ENCODE measurements at places on chromosomes 1 and 21.

- DNase-seq, result no peak
These were observed 578.4 kb upstream of the NCAM2 start for GRCh38 chr21:20419772-20420171.

- no peak for DNase-seq
These were observed 545.2 kb downstream of the MRPL39 start for GRCh38 chr21:25062061-25062460.

DNA sequence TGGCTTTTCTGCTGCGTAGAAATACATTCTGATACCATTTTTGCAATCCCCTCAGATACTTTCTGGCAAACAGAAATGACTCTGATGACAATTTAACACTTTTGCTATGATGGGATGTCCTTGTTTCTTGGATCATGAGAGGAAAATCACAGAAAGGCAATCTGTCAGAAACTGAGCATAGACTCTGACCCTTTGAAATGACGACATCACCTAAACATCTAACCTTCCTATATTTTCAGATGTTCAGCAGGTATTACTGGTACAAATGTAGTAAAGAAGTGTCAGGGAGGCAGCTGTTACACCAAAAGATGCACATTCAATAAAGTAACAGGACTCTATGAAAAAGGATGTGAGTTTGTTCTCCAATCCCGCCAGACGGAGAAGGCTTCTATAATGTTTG, 13.2 kb downstream of the CLCA1 start:
- no peak for DNase-seq

DNA sequence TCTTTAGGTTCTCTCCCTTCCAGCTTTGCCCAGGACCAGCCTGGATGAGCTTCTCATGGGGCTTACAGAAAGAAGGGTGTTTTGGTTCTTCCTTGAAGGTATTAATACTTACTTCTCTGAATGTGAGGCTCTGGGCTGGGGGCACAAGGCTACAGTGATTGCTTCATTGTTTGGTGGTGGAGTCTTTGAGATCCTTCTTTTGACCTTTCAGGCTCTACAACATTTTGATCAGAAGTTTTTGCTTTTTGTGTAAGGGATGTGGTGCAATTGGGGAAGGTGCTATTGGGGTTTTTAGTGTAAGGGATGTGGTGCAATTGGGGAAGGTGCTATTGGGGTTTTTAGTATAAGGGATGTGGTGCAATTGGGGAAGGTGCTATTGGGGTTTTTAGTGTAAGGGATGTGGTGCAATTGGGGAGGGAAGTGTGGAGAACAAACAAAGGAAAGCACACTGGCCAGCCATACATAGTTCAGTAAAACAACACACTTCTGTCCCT, 103.6 kb upstream of the IVNS1ABP start:
- DNase-seq, result peak; percentile 69

DNA sequence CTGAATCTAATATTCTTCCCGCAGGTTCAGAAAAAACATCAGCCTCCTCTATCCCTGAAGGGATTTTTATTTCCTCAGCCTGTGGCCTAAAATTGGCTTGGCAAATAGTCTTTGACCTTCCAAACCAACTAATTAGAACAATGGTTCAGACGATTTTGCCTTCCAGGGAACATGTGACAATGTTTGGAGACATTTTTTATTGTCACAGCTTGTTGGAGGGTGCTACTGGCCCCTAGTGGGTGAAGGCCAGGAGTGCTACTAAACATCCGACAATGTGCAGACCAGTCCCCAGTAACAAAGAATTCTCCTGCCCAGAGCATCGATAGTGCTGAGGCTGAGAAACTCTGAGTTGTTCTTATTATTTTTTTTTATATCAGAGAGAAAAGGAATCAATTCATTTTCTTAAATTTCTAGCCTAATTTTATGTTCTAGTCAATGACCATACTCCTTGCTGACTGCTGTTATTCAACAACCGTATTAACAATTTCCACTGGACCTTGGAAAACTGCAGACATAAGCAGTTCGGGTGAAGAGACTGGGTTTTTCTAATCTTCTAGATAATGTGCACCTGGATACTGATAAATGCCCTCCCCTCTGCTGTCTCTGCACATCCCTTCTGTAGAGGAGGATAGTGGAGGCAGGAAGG, 280.7 kb downstream of the LMX1A start:
- DNase-seq, result no peak

- DNase-seq, result no peak
These were observed 97.2 kb downstream of the WDR4 start for GRCh38 chr21:42781971-42782722.

- DNase-seq, result no peak
These were observed 72.0 kb downstream of the NOS1AP start for GRCh38 chr1:162141281-162142054.

DNA sequence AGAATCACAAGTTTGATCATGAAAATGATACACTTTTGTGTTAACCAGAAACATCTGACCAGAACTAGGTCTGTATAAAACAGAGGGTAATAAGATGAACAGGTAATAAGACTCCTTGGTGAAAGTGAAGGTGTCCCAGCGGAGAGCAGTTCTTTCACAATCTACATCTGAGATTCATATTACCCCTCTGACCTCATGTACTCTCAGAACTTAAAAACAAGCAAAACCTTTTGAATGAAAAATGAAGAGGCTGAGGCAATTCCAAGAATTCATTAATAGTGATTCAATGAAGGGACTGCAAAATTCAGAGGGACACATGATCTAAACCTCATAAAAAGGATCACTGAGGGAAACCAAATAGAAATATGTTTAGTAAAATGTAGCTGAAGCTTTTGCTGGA, 10.9 kb upstream of the MPZL1 start:
- no peak for DNase-seq

GRCh38 chr1:18015719-18016118, 91.9 kb upstream of the IGSF21 start:
- DNase-seq, result no peak

DNA sequence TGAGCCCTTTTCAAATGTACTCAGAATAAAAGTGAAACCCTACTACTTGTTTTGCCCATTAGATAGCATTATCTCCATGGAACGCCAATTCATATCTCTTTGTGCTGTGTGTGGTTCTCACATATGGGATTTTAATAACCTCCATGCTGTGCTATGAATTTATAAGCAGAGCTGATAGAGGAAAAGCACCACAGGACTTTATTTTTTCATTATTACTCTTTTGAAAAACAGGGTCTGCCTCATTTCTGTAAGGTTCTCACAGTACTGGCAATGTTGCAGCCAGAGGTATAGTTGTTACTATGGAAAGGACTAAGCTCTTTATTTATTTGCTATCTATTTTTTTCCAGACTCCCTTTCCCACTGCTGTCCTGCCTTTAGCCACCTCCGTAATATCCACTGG, 313.7 kb downstream of the ST6GALNAC3 start:
- no peak for DNase-seq

- peak; percentile 39 for DNase-seq
These were observed 3.1 kb downstream of the ADAMTSL4 start for GRCh38 chr1:150552128-150552910.

- no peak for DNase-seq
These were observed 29.6 kb upstream of the C1orf105 start for GRCh38 chr1:172390683-172391551.

- no peak for DNase-seq
These were observed 23.6 kb downstream of the MCOLN3 start for GRCh38 chr1:85024736-85025135.

DNA sequence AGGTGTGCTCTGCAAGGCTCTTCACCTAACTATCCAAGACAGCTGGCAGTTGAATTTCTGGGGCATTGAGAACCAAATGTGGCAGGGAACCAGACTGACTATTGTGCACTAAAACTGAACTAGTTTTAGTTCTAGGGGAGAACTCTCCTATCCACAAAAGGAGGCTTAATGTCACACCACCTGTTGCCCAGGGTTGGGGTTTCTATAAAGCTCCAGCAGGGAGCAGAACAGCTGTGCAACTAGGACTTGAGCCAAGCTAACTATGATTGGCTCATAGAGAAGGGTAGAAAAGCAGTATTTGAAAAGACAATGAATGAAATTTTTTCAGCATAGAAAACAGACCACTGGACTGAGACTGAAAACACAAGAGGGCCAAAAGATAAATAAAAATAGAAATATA, 53.3 kb upstream of the FGGY start:
- no peak for DNase-seq

- DNase-seq, result no peak
These were observed 47.3 kb upstream of the SSBP3 start for GRCh38 chr1:54453509-54453908.

DNA sequence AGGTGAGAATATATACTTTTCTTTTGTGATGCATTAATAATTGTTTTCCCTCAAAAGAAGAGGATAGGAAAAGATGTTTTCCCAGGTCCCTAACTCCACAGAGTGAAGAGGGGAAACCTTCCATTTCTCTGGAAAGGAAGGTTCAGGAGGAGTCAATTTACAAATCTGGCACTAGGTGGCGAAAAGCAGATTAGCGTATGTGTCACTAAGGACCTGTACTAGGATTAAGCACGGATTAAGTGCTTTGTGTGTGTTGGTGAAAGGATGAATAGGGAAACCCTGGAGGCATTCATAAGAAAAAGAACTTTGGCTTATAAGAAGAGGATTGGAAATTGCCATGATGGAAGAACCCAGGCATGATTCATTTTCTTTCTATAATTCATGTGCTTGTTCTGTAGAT, 410.1 kb upstream of the PLXNA2 start:
- DNase-seq, result no peak
